ENCODE measurements at places on chromosomes 16 and 17.
A peak's percentile ranks its signal among the peaks of the same experiment; 100 is the strongest.

- DNase-seq: peak; percentile 87
Measured at GRCh38 chr16:86554917-86555703, at the start of gene MTHFSD. Gene MTHFSD, minus strand, starts transcription at chr16:86555235. Its CDS starts 51 bp downstream, at chr16:86555184.

DNA sequence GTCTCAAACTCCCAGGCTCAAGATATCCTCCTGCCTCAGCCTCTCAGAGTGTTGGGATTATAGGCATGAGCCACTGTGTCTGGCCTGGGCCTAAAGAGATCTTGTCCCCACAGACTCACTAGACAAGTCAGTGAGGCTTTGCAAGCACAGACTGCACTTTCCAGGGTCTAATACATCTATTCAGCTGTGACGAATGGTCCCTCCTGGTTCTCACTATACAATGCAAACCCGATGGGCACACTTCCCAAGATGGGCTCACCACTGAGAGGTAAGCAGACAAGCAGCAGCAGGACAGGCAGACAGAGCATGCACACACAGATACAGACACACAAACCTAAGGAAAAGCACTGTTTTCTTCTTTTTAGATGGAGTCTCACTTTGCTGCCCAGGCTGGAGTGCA lies 8.8 kb downstream of the MBTPS1 start:
- no peak for DNase-seq

- DNase-seq: peak; percentile 57
Measured at GRCh38 chr17:3917391-3917931, 1.2 kb upstream of the P2RX1 start.

DNA sequence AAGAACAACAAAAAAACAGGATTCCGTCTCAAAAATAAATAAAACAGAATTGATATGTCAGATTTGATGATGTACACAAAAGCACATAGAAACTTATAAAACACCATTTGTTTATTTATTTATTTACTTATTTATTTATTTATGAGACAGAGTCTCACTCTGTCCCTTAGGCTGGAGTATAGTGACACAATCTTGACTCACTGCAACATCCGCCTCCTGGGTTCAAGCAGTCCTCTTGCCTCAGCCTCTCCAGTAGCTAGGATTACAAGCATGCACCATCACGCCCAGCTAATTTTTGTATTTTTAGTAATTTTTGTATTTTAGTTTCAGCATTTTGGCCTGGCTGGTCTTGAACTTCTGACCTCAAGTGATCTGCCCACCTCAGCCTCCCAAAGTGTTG lies 21.4 kb downstream of the BCAS3 start:
- no peak for DNase-seq

- DNase-seq: no peak
Measured at GRCh38 chr16:47499700-47500264, 38.7 kb downstream of the PHKB start.

DNA sequence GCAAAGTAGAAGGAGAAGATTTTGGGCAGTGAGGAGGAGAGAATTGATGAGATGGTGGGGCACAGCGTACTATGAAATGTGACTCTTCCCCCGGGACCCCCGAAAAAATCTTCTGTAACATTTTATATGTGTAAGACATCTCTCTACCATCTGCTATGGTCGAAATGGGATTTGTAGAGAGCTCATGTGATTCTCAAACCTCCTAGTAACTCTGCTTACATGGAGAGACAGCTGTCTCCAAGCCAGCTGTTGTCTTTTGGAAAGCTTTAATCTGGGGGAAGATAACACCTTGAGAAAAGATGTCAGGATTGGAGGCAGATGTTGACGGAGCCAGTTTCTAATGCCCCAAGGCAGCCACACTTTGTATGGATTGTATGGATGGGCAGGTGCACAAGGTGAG lies 94.1 kb downstream of the PRKCB start:
- DNase-seq: peak; percentile 52

DNA sequence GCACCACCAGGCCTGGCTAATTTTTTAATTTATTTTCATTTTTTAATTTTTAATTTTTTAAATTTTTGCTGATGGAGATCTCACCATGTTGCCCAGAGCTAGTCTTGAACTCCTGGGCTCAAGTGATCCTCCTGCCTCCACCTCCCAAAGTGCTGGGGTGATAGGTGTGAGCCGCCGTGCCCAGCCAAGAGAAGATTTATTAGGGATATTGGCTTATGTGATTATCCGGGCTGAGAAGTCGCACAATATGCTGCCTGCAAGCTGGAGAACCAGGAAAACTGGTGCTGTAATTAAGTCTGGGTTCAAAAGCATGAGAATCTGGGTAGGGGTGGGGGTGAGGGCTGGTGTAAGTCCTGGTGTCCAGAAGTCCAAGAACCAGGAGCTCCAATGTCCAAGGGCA lies 2.5 kb upstream of the C16orf90 start:
- DNase-seq: no peak

DNA sequence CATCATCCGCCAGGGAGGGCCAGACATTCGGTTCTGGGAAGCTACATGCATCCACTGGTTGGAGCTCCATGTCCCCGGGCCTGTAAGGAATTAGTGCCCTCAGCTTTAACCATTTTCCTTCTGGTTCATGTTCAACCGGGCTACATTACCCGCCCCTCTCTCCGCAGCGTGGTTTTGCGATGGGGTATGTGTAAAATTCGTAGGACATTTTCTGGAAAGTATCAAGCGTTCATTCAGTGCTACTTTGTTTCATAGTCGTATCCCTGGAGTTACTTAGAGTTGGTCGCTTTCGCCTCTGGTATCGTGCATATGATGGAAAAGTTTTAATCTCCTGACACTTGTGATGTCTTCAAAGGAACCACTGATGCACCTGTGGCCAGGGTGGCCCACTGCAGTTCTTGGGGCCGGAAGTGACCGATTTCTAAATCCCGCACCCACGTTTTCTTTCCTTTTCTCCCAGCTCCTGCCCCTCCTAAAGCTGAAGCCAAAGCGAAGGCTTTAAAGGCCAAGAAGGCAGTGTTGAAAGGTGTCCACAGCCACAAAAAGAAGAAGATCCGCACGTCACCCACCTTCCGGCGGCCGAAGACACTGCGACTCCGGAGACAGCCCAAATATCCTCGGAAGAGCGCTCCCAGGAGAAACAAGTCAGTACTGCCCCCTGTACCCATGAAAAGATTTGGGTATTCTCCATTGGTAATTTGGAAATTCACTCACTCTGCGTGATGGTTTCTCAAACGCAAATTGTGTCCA lies 637 bp downstream of the RPL23A start:
- DNase-seq: no peak

- DNase-seq: peak; percentile 75
Measured at GRCh38 chr17:3535253-3535995, 22.2 kb downstream of the TRPV3 start.

- no peak for DNase-seq
Measured at GRCh38 chr16:30602616-30603277, 7.4 kb downstream of the ZNF689 start.

DNA sequence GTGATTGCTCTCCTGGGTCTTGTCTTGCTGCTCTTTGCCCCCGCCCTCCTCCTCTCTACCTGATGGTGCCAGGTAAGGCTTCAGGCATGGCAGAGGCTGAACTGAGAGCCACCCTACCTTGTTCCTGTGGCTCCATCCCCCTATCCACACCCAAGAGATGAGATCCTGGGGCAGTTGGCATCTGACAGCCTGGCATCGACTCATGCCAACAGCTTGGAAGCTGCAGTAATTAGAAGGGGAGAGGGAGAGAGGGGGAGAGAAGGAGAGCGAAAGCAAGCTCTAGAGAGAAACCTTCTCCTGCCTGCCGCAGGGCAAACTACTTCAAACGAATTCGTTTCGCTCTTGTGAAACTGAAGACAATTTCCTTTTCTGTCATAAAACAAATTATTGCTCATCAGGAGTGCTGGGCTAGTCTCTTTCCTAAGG lies 13.8 kb upstream of the SP6 start:
- peak; percentile 74 for DNase-seq

- DNase-seq: peak; percentile 90
Measured at GRCh38 chr17:36691606-36692005, 90.2 kb downstream of the MRM1 start.

- no peak for DNase-seq
Measured at GRCh38 chr17:65763786-65764185, 202.3 kb upstream of the AXIN2 start.

DNA sequence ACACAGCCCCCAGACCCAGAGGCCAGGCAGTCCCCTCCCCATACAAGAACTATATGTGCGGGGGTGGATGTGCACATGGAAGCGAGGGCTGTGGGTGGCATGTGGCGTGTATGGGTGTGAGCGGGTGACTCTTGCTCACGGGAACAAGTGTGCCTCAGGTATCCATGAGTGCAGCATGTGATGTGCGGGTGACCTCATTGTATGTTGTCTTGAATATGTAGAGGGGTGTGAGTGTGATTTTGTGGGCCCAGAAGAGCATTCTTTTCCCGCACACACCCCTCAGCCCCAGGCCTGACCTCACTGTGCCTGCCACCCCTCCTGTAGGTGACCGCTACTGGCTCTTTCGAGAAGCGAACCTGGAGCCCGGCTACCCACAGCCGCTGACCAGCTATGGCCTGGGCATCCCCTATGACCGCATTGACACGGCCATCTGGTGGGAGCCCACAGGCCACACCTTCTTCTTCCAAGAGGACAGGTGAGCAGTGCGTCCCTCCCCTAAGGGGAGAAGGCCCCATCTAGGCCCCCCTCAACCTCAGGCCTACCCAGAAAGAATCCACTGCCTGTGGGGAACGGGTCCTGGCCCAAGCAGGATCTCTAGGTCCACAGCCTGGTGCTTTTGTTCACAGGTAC lies 17.4 kb downstream of the MMP15 start:
- DNase-seq: no peak

DNA sequence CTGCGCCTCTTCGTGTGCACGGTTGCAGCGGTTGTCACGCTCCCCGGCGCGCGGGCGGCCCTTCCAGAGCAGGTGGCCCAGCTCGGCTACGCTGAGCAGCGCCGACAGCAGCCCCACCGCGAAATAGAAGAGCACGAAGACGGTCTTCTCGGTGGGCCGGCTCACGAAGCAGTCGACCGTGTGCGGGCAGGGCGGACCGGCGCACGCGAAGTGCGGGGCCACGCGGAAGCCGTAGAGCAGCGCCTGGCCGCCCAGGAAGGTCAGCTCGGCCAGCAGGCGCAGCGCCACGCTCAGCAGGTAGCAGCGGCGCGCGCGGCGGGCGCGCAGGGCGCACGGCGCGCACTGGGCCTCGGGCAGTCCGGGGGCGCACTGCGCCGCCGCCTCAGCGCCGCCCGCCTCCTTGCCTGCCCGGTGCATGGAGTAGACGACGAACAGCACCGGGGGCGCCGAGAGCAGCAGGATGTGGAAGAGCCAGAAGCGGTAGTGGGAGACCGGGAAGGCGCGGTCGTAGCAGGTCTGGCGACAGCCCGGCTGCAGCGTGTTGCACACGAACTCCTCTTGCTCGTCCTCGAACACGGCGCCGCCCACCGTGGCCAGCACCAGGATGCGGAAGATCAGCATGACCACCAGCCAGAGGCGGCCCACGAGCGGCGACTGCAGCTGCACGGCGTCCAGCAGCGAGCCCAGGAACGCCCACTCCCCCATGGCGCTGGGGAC lies 1.3 kb downstream of the GJD3 start:
- peak; percentile 49 for DNase-seq

- DNase-seq: no peak
Measured at GRCh38 chr17:9905078-9905415, at the start of gene RCVRN. Gene RCVRN, minus strand, starts transcription at chr17:9905271. Its CDS starts 91 bp downstream, at chr17:9905180.

GRCh38 chr16:54930005-54930868 lies at the start of gene IRX5:
Gene IRX5, plus strand, starts transcription at chr16:54930865. Its CDS starts 334 bp downstream, at chr16:54931199.
- DNase-seq: peak; percentile 88

DNA sequence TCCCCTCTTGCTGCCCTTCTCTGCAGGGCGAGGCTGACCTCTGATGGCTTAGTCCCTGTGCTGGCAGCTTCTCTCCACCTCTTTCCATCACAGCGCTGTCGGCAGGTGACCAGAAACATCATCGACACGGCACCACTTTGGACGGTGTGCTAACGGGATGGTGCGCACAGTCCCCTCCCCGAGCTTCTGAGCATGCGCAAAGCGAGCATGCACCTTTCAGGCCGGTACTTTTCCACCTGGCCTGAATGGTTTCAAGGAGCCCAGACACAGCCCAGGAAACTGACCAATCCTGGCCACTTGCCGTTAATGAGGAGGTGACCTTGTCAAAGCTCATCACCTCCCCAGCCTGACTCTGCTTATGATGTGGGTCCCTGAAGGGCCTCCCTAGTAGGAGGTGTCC lies 54.8 kb downstream of the MGAT5B start:
- no peak for DNase-seq

GRCh38 chr17:83080858-83081683 lies 1.7 kb downstream of the METRNL start:
- DNase-seq: no peak

DNA sequence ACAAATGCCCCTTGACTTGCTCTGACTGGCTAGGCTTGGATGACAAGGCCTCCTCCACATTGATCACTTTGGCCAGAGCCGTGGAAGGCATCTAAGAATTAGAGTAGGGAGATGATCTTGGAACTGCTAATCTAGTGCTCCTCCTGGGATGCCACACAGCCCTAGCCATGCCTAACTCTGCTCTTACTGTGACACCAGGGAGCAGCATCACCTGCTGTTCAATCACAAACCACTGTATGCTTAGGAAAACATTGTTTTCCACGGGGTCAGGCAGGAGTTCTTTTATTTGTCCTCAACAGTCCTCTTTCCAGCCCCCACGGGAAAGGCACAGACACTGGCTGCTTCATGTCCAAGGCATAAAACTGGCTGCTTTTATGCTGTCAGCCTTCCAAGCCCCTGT lies 46.3 kb downstream of the C16orf78 start:
- peak; percentile 73 for DNase-seq

DNA sequence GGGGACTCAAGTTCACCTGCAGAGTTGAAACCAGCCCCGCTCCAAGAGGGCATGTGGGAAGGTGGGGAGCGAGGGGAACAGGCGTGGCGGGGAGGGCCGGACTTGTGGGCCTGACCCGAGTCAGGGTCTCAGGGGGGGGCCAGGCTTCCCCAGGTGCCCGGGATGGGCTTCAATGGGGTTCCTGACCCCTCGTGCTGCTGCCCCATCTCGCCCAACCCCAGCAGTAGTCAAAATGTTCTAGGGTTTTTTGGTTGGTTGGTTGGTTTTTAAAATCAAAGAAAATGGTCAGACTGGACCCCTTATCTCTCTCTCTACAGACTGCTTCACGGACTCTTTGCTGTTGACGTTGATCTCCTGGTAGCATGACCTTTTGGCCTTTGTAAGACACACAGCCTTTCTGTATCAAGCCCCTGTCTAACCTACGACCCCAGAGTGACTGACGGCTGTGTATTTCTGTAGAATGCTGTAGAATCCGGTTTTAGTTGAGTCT lies 69.5 kb downstream of the AMFR start:
- no peak for DNase-seq

DNA sequence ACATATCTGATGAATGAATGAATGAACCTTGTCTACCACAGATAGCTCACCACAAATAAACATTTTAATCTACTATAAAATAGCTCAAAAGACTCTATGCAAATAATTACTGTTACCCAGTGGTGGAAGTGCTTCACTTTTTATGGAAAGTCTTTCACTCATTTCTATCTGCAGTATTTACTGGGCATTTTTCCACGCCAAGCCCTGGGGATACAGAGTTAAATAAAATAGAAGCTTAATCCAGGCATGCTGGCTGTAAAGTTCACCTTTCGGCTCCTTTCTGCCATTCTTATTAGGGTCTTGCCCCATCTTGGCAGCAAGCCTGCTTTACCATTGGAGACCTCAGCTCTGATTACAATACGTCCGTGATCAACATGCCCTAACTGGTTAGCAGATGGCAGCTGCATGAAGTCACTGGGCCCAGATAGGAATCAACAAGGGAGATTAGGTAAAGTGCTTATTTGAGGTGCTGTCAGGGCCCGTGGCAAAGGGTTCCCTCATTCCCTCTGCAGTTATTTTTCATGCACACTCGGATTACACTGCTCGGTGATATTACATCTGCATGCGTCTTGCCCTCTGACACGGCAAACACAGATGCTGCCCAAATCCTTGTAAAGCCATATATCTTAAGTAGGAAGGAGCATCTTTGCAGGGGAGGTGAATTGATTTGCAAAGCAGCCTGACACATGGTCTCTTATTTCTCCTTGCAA lies 648.9 kb downstream of the WWOX start:
- DNase-seq: no peak

GRCh38 chr16:27867122-27868110 lies 196.1 kb downstream of the GSG1L start:
- DNase-seq: peak; percentile 84
